ENCODE measurements at places on chromosomes 2 and 18.
A peak's percentile ranks its signal among the peaks of the same experiment; 100 is the strongest.

DNA sequence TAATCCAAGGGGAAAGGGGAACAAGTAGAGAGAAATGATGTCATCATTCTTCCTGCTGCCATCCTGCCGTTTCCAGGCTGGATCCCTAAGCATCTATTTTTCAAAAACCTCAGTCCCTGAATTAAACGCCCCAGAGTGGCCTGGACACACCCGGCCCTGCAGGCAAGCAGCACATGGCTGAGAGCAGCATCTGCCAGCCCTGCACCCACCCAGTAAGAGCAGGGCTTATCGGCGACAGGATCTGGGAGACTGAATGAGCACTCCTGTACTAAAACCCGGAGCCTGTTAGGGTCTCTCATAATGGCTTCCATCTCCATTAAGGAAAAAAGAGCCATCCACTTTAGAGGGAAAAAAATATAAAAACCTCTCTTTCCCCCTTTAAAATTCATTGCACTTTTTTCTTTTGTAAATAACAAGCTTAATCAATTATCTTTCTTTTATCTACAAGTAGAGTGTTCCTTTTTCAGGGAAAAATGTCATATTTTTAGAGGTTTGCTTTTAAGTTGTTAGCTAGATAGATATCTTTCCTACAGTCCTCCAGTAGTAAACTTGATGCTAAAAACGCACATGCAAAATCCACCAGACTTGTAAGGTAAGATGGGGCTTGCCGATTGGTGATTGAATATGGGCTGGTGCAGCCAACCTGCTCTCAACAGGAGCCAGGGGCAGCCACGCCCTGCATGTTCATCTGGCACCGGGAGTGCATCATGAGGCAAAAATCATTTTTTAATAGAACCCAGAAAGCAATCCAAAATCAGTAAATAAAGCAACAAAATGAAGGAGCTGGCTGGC lies 457.8 kb downstream of the EIPR1 start:
- no peak for DNase-seq

DNA sequence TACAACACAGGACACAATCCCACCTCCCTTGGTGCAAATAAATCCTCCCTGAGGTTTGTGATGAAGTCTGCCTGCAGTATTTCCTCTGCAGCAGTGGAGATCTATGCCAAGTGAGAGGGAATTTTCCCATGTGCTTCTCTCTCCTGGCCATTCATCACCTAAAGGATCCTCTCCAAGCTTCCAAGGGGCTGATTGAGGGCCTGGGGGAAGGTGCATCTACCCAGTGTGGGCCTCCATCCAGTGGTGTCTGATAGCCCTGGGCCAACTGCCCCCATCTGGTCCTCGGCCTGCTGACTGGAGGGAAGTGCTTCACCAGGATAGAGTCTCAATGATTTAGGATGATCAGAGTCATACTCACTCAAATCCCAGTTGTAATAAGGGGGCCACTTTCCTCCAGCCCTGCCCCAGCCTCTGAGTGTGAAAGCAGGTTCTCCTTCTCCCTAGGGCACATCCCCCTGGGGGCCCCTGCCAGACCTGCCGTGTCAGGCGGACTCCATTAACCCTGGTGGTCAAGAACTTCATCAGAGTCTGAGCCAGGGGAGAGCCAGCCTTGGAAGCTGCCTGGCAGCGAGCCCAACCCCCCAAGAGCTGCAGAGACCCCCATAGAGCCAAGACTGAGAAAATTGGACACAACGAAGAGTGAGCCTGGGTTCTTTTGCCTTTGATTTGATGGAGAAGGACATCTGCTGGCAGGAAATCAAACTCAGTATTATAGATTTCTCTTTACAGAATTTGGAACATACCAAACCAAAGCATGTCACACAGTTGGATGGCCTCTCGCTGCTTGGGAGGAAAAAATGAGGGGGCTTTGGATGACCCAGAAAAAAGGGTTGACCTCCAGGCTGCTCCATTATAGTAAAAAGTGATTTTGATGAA lies 509.6 kb downstream of the CMPK2 start:
- DNase-seq: no peak

- DNase-seq: no peak
Measured at GRCh38 chr18:50819027-50819727, 639 bp downstream of the MRO start.

- no peak for DNase-seq
Measured at GRCh38 chr2:141200191-141200590, 930.6 kb downstream of the LRP1B start.

- no peak for DNase-seq
Measured at GRCh38 chr2:70767079-70767698, 811 bp downstream of the ADD2 start.

GRCh38 chr2:3823748-3824147 lies 120.4 kb downstream of the DCDC2C start:
- no peak for DNase-seq

- no peak for DNase-seq
Measured at GRCh38 chr18:24976502-24976901, 375.5 kb downstream of the ZNF521 start.

DNA sequence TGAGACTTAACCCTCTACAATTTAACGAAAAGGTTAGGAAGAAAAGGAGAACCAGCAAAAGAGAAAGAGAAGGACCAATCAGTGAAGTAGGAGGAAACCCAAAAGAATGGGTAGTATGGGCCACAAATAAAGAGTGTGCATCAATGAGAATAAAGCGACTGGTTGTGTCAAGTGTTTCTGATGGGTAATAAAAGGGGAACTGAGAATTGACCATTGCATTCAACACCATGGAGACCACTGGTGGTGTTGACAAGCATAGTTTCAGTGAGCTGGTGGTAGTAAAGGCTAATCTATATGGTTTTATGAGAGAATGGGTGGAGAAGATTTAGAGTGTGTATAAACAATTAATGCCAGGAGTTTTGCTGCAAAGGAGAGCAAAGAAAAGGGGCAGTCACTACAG lies 75.4 kb downstream of the CSRNP3 start:
- DNase-seq: no peak

GRCh38 chr2:27060323-27060722 lies 8.9 kb downstream of the AGBL5 start:
- no peak for DNase-seq

DNA sequence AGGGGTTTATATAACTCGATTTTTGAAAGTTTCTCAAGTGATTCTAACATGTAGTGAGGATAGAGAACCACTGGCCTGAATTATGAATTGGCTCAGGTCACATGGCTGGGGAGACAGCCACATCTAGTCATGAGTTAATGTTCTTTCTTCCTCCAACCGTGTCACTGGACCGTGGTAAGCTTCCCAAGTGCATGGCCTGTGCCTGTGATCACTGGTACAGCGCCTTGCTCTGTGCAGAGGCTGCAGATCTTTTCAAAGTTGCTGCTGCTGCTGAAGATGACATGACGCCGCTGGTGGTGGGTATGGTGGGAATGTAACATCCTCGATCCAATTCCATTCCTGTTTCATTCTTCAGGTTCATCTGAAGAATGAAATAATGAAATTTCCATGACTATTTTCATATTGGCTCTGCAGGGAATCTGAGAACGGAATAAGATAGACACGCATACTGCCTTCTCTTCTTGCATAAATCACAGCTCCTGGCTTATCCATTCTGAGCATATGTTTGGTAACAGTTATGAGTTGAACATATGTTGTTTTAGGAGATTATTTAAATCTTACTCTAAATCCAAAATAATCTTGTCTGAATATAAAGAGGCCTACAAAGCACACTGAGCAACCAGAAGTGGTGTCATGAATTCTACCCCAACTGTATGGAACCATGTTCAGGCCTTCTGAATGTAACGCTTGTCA lies 100.5 kb upstream of the THSD7B start:
- DNase-seq: no peak

- no peak for DNase-seq
Measured at GRCh38 chr2:85560812-85561279, 447 bp downstream of the GGCX start.

- DNase-seq: no peak
Measured at GRCh38 chr18:55323051-55323994, 264.7 kb downstream of the TCF4 start.

DNA sequence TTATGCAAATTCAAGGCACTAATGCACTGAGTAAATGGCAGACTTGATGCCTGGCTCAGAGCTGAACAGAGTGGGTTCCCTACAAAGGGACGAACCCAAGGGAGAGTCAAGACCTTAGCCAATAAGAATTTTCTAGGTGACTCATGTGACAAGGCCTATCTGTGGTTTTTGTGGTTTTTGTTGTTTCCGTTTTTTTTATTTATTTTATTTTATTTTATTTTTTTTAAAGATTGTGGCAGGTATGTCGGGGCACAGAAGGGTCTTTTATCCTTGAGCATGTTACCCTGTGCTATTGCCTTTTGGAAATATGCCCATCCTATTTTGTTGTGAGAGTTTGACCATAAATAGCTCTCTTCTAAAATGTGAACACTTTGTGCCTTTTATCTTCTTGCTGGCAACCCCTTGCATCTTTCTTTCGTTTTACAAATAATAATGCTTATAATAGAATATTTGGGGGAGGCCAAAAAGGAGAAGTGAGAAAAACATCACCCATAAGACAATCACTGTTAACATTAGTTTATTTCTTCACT lies 113.4 kb upstream of the AQP4 start:
- no peak for DNase-seq

DNA sequence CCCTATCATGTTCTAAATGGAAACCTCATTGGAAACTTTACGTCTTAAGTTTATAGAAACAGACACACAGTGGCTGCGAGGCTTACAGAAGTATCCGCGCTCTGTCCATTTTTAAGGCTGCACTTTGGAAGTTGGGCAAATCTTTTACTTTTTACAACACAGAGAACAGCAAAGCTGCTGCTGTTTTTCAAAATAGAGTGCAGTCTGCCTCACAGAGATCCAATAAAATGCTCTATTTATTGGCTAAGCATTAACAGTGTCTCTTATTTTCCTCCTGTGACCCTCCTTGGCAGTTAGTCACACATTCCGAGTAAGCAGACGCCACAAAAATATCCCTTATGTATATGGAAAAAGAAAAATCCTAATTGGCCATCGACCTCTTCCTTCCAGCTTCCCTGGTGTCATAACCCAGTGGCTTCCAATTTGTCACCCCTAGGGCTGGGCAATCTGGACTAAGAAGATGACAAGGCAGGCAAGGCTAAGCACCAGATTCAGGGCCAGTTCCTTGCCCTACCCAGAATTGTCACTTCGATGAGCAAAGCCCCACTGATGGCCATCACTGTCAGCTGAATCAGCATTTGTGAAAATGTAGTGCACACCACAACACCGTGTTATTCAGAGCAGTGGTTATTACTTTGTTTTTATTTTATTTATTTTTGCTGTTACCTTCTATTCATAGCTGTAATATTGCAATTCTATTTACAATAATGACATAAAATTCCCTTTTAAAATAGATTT lies 47.7 kb upstream of the MEIS1 start:
- DNase-seq: no peak

DNA sequence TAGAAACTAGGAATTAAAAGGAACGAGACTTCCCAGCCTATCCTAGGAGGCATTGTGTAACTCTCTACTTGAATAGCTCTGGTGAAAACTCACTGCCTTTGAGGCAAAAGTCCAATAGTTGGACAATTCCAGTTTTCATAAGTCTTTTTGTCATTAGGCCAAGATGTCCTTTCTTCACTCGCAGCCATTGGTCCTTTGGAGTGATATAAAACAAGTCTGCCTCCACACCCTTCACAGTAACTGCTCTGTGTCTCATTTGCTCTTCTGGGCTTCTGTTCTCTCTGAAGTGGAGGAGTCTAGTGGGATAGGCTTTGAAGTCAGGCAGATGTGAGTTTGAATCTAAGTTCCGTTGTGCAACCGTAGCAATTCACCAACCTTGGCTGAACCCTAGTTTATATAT lies 28.2 kb downstream of the ANTXR1 start:
- no peak for DNase-seq

GRCh38 chr2:200655918-200656580 lies 70.2 kb downstream of the AOX1 start:
- peak; percentile 57 for DNase-seq

DNA sequence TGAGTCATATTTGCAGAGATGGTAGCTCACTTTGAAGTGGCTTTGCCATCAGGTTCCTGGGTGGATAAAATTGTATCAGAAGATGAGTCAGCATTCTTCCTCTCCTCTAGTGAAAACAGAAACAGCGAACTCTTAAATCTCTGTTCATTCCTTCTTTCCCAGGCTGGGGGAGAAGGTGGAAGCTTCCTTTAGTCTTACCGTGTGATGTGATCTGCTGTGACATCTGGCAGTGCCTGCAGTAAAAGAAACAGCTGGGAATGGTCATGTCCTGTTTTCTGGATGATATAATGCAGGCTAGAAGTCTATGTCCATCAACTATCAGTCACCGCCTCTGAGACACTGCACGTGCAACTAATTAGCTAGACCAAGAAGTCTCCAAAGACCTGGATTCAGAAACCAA lies 171.6 kb downstream of the VAPA start:
- peak; percentile 60 for DNase-seq

- no peak for DNase-seq
Measured at GRCh38 chr2:66437691-66438497, 3.0 kb downstream of the MEIS1 start.

- DNase-seq: no peak
Measured at GRCh38 chr2:97726261-97727064, 13.1 kb downstream of the ZAP70 start.

DNA sequence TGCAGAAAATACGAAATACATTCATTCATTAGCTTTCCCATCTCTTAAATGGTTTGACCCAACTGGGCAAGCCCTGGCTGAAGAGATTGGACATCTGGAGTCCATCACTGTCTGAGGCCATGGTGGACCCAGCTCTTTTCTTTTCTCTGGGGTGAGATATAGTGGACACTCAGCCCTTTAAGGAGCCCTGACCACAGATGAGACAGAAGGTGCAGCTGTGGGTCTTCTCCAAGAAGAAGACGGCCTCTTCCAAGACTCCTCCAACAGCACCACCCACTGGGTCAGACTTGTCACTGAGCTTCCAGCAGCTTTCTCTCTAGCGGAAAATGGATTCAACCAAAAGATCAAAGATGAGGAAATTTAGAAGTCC lies 27.2 kb downstream of the TWIST2 start:
- DNase-seq: no peak

DNA sequence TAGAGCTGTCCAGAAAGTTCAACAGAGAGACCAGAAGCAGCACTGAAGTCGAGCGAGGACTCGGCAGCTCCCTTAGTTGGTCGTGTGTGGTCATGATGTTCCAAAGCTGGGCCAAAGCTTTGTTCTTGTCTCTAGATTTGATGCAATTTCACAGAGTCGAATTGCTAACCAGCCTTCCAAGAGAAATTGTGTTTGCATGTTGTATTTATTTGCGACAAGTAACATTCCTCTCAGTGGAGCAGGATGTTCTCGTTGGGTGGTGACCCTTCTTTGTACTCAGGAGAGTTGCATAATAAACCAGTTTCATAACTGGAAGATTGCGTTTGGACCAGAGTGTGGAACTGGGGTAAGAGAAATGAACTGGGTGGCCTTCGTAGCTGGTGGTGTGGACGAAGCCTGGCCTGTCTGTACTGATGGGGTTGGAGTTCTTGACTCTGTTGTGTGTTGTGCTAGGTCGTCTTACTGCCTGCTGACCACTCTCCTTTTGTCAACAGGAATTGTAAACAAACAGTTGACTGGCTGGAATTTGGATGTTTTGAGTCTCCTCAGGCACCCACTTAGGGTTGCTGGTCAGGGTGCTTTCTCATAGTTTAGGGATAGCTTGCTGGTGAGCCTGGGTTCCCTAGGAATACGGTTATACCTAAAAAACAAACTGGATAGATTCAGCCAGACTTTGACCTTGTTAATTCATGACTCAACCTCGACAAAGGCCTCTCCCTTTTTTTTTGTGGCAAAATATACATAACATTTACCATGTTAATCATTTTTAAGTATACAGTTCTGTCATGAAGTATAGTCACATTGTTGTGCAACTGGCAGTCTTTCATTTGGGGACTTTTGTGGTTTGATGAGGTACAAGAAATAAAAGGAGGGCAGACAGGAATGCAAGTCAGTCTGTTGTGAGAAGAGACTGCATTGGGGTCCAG lies 28.9 kb upstream of the TOGARAM2 start:
- DNase-seq: no peak

Measured in fibroblast of skin of left quadriceps (primary cell).